ENCODE measurements at places on chromosomes 13 and 19.
A peak's percentile ranks its signal among the peaks of the same experiment; 100 is the strongest.

DNA sequence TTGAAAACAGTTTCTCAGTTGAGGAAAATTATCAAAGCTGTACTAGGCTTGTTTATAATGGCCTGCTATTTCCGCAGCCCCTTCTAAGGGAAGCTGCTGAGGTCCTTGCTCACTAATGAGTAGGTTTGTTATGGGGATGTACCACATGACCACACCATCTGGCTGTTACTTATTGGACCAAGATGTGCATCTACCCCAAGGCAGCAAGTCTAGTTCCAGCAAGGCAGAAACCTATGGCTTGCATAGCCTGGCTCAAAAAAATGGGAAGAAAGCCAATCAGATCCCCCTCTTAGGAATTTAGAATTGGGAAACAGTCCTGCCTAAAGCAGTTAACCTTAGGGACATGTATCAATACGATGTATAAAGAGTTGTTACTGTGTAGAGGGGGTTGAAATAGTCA is 186.5 kb upstream of the SPRY2 start:
- no peak for DNase-seq

DNA sequence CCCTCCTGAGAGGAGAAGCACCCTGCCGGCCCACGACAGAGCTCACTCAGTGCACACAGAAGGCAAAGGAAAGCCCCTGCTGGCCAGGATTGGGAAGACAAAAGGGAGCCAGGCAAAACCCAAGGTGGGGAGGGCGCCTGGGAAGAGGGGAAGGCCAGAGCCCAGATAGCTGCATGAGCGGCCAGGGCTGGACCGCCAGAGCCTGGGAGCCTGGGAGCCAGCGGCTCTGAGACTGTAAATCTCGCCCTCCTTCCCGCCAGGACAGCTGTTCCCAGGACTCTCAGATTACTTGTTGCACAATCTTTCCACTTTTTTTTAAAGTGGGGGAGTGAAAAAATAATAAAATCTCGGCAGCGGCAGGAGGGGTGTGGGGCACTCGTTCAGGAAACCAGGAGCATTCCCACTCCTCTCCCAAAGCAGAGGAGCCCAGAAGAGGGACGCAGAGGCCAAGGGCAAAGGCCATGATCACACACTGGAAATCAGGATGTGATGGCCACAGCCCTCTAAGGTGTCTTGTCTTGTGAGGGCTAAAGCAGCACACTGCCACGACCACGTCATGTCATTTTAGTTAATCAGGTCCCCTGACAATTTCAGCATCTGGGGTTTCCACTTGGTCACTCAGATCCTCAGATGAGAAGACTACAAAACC is 19.6 kb upstream of the EPHX3 start:
- peak; percentile 23 for DNase-seq

GRCh38 chr13:34750078-34750931 is 191.8 kb upstream of the NBEA start:
- no peak for DNase-seq

DNA sequence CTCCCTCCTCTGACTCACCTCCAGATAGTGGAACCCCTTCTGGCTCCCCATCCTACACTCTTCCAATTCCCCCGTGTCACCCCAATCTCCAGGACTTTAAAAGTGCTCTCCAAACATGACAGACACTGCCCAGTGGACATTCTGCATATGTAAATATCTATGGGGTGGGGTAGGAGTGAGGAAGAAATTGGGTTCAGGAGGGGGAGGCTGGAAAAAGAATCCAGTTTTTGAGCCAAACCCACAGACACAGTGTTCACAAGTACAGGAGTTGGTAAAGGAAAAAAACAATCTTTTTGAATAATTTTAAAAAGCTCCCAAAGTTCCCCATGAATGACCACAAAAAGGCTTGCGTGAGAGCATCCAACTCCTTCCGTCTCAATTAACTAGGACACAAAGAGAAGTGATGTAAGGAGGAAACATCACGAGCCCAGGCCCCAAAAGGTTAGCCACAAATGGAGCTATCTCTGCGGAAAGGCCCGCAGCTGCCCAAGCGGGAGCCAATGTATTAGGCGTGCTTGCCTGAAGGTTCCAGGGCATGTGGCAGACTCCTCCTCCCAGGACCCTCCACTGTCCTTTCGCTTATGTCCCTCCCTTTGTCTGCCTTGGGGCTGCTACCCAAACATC is 18.0 kb downstream of the ZC3H4 start:
- no peak for DNase-seq

DNA sequence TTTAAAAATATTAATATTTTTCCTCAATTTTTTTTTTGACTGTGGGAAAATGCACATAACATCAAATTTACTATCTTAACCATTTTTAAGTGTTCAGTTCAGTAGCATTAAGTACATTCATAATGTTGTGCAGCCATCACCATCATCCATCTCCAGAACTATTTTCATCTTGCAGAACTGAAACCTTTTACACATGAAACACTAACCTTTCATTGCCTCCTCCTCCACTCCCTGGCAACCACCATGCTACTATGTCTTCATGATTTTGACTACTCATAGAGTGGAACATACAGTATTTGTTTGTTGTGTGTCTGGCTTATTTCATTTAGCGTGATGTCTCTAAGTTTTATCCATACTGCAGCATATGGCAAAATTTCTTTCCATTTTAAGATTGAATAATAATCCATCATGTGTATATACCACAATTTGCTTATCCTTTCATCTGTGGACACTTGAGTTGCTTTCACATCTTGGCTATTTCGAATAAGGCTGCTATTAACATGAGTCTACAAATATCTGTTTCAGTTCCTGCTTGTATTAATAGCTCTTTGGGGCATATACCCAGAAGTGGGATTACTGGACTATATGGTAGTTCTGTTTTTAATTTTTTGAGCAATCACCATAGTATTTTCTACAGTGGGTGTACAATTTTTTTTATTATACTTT is 376.4 kb downstream of the MTUS2 start:
- no peak for DNase-seq

GRCh38 chr19:6580313-6580712 is 10.6 kb downstream of the CD70 start:
- DNase-seq: no peak

DNA sequence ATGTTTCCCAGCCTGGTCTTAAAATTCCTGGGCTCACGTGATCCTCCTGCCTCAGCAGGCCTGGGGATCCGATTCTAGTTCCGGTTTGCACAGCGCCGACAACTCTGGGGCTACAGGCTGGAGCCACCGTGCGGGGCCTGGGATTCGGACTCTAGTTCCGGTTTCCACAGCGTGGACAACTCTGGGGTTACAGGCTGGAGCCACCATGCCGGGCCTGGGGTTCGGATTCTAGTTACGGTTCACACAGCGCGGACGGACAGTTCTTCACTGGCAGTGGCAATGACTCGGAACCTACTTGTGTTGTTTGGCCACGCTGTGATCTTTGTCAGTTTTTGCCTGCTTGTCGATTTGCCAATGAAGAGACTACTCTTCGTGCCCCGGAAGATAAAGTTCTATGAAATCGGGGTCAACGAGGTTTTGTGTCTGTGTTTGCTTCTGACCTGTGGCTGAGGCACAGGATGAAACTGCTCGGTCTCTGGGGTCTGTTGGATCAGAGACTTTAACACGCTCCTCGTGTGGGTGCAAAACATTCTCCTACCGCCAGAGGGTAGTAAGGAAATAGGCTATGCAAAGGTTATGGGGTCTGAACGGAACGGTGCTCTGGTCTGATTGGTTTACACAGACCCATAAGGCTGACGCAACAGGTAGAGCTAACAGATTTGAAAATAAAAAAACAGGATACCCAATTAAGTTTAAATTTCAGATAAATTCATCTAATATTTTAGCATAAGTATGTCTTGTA is 12.1 kb upstream of the ZSCAN1 start:
- DNase-seq: no peak

DNA sequence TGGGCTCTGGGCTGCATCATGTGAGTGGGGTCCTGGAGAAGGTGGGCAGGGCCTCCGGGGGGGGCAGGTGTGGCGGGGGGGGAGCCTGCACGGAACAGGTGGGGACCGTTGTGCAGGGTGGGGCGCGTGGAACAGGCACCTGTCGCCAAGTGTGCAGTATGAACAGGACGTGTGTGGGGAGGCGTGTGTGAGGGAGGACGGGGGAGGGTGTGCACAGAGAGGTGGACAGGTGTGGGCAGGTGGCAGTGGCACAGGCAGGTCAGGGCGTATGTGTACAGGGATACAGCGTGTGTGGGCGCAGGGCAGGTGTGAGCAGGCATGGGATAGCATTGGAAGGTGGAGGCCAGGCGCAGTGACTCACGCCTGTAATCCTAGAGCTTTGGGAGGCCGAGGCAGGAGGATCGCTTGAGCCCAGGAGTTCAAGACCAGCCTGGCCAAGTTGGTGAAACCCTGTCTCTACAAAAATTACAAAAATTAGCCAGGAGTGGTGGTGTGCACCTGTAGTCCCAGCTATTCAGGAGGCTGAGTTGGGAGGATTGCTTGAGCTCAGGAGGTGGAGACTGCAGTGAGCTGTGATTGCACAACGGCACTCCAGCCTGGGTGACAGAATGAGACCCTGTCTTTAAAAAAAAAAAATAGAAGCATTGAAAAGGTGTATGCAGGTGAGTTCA is 3.2 kb downstream of the PLK5 start:
- DNase-seq: no peak

DNA sequence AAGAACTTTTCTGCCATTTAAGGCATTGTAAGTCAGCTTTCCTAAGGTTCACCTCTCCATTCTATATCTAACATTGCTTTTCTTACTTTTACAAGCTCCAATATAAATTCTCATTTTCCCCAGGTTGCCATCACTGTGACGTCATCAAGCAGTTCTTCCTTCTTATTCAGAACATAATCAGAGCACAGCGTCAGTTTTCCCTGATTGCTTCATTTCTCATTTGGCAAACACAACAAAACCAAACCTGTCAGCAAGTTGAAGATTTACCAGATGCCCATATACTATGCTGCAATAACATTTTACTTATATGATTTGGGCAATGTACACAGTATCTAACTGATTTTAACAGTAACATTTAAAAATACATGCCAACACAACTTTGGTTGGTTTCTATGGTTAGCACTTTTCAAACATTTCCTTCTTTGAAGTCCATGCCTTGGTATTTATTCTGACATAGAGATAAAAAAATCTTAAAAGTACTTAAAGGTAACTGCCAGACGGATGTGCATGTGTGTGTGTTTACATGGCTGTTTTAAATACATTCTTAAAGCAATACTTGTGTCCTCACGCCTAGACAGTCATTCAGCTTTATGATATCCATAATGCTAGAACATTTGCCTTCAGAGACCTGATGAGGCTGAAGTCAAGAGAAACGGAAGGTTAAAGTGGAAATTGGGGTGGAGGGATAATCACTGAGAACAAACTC is 264.0 kb downstream of the KLF12 start:
- DNase-seq: no peak

- DNase-seq: no peak
Measured at GRCh38 chr13:76808927-76809326, 77.3 kb downstream of the KCTD12 start.

- DNase-seq: peak; percentile 30
Measured at GRCh38 chr13:53151336-53152056, 122.9 kb downstream of the OLFM4 start.

DNA sequence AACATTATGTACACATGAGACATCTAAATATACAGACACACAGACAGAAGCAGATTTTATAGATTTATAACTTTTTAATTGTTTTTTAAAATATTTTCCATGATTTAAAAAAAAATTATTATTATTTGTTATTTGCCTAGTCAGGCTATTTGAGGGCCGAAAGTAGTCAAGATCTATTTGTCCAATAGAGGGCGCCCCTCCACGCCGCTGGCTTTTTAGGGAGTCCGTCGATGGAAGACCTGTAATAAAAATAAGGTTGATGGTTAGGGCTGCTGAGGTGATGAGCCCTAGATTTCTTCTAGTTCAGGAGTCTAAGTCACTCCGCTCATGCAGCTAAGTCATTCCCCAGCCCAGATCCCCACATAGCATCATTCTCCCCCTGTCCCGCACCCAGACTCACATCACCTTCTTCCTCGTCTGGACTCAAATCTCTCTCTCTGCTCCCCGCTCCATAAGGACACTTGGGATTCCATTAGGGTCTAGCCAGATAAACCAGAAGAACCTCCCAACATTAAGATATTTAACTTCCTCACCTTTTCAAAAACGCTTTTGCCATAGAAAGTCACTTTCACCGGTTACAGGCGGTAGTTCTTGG is 33.9 kb upstream of the CEACAM21 start:
- DNase-seq: no peak

- DNase-seq: no peak
Measured at GRCh38 chr13:74586847-74587246, 452.6 kb upstream of the KLF12 start.

GRCh38 chr19:45886427-45887199 is 672 bp upstream of the IRF2BP1 start:
- DNase-seq: peak; percentile 77

- DNase-seq: no peak
Measured at GRCh38 chr13:55714120-55714519, 1426.6 kb upstream of the PRR20A start.

GRCh38 chr13:111958612-111959395 is 108.1 kb upstream of the SOX1 start:
- no peak for DNase-seq

GRCh38 chr13:110914331-110915056 is 375 bp downstream of the ANKRD10 start:
- peak; percentile 69 for DNase-seq

GRCh38 chr13:85887406-85887805 is 88.2 kb upstream of the SLITRK6 start:
- DNase-seq: no peak

DNA sequence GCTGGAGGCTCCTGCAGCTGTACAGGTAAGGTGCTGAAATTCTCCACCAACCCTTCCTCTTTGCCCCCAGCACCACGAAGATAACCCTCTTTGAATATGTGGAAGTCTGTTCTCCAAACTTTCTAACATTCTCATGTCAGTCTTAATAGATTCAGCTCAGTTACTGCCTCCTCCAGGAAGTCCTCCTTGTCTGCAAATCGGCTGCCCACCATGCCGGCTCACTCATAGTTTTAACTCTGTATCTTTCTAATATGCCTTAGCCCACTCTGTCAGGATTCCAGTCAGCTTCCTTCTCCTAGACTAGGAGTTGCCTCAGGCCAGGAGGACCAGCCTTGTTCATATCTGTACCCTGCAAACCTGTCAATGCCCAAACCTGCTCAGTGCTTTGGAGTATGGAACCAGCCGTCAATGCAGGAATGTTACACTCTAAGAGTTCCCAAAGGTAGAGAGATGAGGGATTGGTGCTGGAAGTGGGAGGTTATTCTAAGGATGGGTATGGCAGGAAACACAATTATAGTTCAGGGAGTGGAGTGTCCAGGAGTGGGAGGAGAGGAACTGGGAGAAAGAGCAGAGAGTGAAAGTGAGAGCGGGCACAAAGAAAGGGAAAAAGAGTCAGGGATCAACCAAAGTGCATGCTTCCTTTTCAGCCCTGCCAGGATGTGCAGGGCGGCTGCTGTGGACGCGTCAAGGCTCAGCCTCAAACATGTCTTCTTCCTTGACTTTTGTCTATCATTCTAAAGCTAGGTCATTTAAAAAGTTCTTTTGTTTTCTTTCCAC is 38.0 kb upstream of the ALOX5AP start:
- no peak for DNase-seq
